ENCODE measurements at places on chromosomes 3 and 15. TPM values are rescaled to one million over a fixed set of nuclear protein-coding genes. Genes with fewer than 3 reads are reported as not detected.
A peak's percentile ranks its signal among the peaks of the same experiment; 100 is the strongest.

GRCh38 chr3:66442254-66443117, 58.3 kb downstream of the LRIG1 start:
- DNase-seq: no peak
- H3K4me3 ChIP-seq: peak overlapping the region; percentile 61
- H3K27ac ChIP-seq: peak overlapping the region; percentile 74
- no peaks in the 10 kb centered on the region for H3K27me3 ChIP-seq

DNA sequence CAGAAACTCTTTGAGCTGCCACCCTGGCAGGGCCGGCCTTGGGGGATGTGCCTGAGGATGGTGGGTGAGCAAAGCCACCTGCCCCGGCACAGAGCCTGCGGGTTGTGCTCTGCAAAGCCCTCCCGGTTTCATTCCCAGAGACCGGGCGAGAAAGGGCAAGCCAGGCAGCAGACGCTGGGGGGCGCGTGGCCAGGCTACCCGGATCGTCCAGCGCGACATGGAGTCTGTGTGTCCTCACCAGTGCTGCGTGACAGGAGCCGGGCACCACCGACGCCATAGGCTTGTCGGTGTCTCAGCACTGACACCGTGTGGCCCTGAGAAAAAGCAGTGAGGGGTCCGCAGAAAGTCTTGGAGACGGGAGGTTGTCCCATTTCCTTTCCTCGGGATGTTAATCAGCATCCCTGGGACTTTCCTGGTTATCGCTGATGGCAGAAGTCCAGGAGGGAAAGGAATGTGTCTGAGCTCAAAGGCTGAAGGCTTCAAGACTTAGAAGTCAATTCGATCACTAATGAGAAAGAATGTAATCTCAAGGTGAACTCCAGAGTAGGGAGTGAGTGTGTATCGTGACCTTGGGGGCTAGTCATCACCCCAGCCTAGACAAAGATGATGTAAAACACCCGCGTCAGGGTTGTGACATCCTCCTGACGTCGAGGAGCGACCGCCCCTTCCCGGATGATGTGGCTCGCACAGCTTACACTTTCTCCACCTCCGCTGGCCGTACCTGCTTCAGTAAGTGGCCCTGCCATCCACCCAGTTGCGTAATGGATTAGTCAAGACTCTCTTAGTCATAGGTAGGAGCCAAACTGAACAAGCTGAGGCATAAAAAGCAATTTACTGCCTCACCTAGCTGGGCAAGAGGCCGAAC, 36.3 kb upstream of the PLA2G4E start:
- peak overlapping the region; percentile 78 for H3K4me3 ChIP-seq
- no peaks in the 10 kb centered on the region for H3K36me3 ChIP-seq
- peak; percentile 99 for DNase-seq
- peak overlapping the region; percentile 94 for H3K27ac ChIP-seq

- no peak overlapping the region for H3K4me3 ChIP-seq
- H3K27me3 ChIP-seq: peaks cover 2% of the 10 kb centered on the region
- H3K36me3 ChIP-seq: no peaks in the 10 kb centered on the region
- H3K27ac ChIP-seq: no peak overlapping the region
- H3K4me1 ChIP-seq: no peaks in the 10 kb centered on the region
- DNase-seq: no peak
These were observed 109.8 kb upstream of the RASGRP1 start for GRCh38 chr15:38674448-38674847.

DNA sequence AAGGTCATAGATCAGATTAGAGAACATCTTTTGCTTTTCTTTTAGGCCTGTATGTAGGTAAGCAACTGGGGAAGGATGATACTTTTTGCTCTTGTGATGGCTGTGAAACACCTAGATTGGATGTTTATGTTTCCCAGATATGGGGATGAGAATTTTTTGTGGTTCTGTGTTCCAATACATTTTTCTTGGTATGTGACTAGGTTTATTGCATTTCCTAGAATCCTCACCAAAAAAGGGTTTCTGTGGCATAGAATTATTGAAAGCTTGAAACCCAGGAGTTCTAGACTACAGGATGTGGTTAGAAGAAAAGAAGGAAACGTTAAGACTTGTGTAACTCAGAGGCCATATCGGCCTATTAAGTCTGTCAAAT, 25.8 kb downstream of the OXNAD1 start:
- DNase-seq: no peak
- H3K27me3 ChIP-seq: no peaks in the 10 kb centered on the region
- peaks cover 5% of the 10 kb centered on the region for H3K36me3 ChIP-seq
- H3K4me1 ChIP-seq: no peaks in the 10 kb centered on the region
- H3K27ac ChIP-seq: no peak overlapping the region

DNA sequence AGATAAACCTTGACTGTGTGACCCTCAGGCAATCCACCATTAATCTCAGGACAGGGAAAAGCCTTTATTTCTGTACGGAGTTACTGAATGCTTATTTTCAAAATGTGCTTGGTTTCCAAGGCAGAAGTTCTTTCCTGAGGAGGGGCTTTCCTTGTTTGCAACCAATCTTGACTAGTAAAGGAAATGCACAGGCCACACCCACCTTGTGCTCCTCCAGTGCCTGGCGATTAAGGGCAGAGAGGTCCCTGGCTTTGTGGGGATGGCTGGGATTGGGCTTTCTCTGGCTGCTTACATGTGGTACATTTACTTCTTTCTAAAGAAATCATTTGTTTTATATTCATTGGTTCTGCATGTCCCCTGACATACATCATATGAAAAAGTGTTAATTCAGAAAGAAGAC, 47.8 kb downstream of the ZNF621 start:
- H3K27ac ChIP-seq: no peak overlapping the region
- H3K4me1 ChIP-seq: no peaks in the 10 kb centered on the region
- no peak overlapping the region for H3K4me3 ChIP-seq
- H3K27me3 ChIP-seq: no peaks in the 10 kb centered on the region
- H3K36me3 ChIP-seq: no peaks in the 10 kb centered on the region
- no peak for DNase-seq

GRCh38 chr3:30747771-30748281, 141.4 kb downstream of the TGFBR2 start:
- H3K36me3 ChIP-seq: no peaks in the 10 kb centered on the region
- peaks cover 14% of the 10 kb centered on the region for H3K4me1 ChIP-seq
- no peak overlapping the region for H3K4me3 ChIP-seq
- no peak overlapping the region for H3K27ac ChIP-seq
- H3K27me3 ChIP-seq: no peaks in the 10 kb centered on the region
- peak; percentile 38 for DNase-seq

IGSF10 gene
- polyA plus RNA-seq: 0.01 TPM

GRCh38 chr15:39474657-39475056, 106.2 kb upstream of the THBS1 start:
- DNase-seq: no peak
- H3K4me1 ChIP-seq: no peaks in the 10 kb centered on the region

ITGA11 gene
- not detected for polyA plus RNA-seq

GRCh38 chr3:79284781-79285180, 483.0 kb downstream of the ROBO1 start:
- no peaks in the 10 kb centered on the region for H3K36me3 ChIP-seq
- H3K4me1 ChIP-seq: no peaks in the 10 kb centered on the region
- H3K27me3 ChIP-seq: no peaks in the 10 kb centered on the region
- H3K27ac ChIP-seq: no peak overlapping the region

DNA sequence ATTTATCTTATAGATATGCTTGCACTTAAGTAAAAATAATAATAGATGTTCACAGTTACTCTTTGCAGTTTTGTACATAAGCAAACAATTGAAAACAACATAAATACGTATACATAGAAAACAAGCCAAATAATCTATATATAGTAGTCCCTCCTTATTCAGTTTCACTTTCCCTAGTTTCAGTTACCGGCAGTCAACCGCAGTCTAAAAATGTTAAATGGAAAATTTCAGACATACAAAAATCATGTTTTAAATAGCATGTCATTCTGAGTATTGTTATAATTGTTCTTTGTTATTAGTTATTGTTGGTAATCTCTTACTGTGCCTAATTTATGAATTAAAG, 262.0 kb downstream of the CGGBP1 start:
- no peaks in the 10 kb centered on the region for H3K4me1 ChIP-seq
- peaks cover 22% of the 10 kb centered on the region for H3K27me3 ChIP-seq
- no peaks in the 10 kb centered on the region for H3K36me3 ChIP-seq
- H3K27ac ChIP-seq: no peak overlapping the region
- no peak for DNase-seq
- no peak overlapping the region for H3K4me3 ChIP-seq

DNA sequence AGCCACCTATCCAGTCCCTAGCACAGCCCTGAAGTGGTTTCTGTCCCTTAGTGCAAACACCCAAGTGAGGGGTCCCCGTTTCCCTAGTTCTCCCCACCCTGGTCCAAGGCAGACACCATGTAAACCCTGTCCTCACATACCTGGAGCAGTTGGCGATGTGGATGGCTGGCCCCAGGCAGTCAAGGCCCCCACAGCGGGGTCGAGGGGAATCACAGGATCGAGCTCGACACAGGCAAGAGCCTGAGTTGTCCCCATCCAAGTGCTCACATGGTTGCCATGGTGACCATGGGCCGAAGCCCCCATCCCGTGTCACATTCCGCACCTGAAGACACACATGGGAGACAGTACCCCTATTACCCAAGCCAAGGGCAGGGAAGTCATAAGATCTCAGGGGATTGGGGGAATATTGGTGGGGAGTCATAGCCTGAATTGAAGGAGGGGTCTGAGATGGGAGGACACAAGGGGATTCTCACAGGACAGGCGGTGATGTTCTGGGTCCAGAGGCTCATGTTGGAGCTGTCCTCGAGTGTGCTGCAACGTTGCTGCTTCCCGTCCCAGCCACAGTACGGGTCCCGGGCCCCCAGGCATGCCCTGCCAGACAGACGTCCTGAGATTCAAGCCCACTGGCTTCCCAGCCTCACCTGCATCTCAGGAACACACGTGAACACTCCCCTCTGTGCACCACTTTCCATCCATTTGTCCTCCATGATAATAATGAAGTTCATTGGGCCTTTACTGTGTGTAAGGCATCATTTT, 112.1 kb downstream of the SEMA5B start:
- H3K27me3 ChIP-seq: peaks cover 39% of the 10 kb centered on the region
- no peaks in the 10 kb centered on the region for H3K4me1 ChIP-seq
- H3K4me3 ChIP-seq: no peak overlapping the region
- no peaks in the 10 kb centered on the region for H3K36me3 ChIP-seq
- no peak overlapping the region for H3K27ac ChIP-seq

- H3K27me3 ChIP-seq: no peaks in the 10 kb centered on the region
- H3K27ac ChIP-seq: no peak overlapping the region
- H3K4me1 ChIP-seq: no peaks in the 10 kb centered on the region
These were observed 97.3 kb downstream of the NPAP1 start for GRCh38 chr15:24772686-24773373.

KIF15 gene
- 2.8 TPM for polyA plus RNA-seq

DNA sequence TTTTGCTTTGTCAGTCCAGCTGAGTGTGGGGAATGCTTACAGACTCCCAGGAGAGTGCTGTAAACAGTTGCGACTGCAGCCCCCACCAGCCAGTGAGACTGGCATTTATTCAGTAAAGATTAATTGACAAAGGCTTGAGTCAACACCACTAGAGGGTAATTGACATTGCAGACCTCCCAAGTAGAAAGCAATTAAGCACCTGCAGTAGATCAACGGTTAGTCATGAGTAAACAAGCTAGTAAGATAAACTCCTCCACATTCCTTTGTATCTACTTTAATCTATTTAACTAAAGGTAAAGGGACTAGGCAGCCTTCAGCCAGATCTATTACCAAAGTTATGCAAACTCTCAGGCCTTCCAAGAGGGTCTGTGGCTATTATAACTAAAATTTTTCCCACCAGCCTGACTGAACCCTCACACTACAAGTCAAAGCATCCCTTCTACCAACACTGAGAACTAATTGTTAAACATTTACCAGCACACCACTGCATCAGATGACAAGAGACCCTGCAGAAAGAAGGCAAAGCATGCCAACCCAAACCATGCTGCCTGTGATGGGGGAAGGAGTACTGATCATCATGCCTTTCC, 30.5 kb upstream of the GALNT15 start:
- H3K36me3 ChIP-seq: no peaks in the 10 kb centered on the region
- DNase-seq: no peak

DNA sequence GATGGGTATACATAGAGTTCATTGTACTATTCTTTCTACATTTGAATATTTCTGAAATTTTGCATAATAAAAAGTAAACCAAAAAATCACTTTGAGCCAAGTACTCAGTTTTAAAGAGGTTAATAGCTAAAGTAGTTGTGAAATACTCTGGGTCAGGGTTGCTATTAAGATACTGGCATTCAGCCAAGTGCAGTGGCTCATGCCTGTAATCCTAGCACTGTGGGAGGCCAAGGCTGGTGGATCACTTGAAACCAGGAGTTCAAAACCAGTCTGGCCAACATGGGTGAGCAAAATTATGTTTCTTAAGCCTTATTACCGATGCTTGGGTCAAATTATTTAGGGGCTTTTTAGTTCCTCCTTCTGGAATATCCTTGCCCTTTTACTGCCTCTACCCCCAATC, 122.0 kb upstream of the MELTF start:
- peaks cover 1% of the 10 kb centered on the region for H3K36me3 ChIP-seq
- no peak overlapping the region for H3K27ac ChIP-seq
- DNase-seq: no peak

DNA sequence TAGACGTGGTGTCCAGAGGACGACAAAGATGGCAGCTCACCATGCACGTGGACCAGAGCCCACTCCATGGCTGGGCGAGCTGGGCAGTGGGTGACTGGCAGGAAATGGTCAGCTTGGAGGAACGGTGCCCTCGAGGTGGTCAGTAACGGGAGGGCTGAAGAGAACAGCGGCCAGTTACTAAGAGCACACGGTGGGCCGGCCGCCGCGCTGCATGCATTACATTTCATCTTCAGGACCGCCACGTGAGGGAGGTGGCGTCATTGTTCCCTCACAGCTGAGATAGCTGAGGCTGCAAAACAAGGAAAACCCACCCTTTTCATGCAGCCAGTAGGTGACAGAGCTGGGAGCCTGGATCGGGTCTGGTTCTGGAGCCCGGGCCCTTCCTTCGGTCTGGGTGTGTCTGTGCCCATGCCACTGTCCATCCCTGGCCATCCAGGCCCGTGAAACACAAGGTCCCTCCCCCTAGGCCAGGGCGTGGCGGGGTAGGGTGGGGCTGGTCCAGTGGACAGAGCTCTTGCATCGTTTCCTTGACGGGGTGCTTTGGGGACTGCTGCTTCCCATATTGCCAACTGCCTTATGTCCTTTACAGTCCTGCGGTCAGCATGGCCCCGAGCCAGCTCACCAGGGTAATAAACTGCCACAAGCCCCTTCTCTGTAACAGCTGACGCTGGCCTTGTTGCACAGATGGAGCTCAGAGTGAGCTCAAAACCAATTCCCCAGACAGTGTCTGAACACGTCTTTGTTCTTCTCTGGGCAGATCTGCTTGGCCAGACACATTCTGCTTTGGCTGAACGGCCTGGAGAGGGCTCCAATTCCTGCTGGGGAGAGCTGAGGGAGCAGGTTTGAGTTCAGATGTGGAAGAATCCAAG, 51.8 kb downstream of the RGMA start:
- H3K27ac ChIP-seq: no peak overlapping the region
- H3K36me3 ChIP-seq: no peaks in the 10 kb centered on the region
- H3K27me3 ChIP-seq: peaks cover 9% of the 10 kb centered on the region
- DNase-seq: no peak

GRIP2 gene
- polyA plus RNA-seq: 0.01 TPM

DNA sequence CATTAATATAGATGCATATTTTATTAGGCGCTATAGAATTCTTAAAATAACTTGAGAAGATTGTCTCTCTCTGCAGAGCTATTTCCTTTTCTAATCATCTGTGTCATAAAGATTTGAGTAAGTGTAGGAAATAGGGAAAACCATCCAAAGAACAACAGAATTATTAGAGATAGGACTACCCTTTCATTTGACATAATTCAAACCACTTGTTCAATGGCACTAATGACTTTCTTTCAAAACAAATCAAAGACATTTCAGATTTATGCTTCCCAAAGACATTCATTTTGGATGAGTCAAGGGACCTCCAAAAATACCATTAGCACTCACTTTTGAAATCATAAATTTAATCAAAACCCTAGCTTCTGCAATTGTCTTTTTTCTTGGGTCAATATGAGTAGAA, 29.5 kb downstream of the PRICKLE2 start:
- no peaks in the 10 kb centered on the region for H3K36me3 ChIP-seq
- H3K27me3 ChIP-seq: no peaks in the 10 kb centered on the region
- peaks cover 21% of the 10 kb centered on the region for H3K4me1 ChIP-seq
- H3K27ac ChIP-seq: no peak overlapping the region
- no peak overlapping the region for H3K4me3 ChIP-seq
- no peak for DNase-seq

ENTPD3 gene
- polyA plus RNA-seq: 20.5 TPM
